Metanephros (tissue), 2 donors: ENCODE measurements at places on chromosomes 12 and 14. TPM values are rescaled to one million over a fixed set of nuclear protein-coding genes. Genes with fewer than 3 reads are reported as not detected.

Gene HOXC10
- 23.5 TPM for total RNA-seq

Gene PAX9
- total RNA-seq = 0.53 TPM

Gene FGF23
- 0.06 TPM for total RNA-seq

Gene CAPZA3
- not detected for total RNA-seq

Gene NUDT14
- total RNA-seq = 22.9 TPM
